Vagina (tissue), 2 donors: ENCODE measurements at places on chromosomes 4 and X. TPM values are rescaled to one million over a fixed set of nuclear protein-coding genes. Genes with fewer than 3 reads are reported as not detected.
A peak's percentile ranks its signal among the peaks of the same experiment; 100 is the strongest.

DNA sequence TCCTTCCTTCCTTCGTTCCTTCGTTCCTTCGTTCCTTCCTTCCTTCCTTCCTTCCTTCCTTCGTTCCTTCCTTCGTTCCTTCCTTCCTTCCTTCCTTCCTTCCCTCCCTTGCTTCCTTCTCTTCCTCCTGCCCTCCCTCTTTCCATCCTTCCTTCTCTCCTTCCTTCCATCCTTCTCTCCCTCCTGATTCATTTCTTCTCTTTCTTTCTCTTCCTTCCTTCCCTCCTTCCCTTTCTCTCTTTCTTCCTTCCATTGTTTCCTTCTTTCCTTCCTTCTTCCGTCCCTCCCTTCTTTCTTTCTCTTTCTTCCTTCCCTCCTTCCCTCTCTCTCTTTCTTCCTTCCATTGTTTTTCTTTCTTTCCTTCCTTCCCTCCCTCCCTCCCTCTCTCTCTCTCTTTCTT, 14.5 kb downstream of the CSF2RA start:
- no peak for DNase-seq

DNA sequence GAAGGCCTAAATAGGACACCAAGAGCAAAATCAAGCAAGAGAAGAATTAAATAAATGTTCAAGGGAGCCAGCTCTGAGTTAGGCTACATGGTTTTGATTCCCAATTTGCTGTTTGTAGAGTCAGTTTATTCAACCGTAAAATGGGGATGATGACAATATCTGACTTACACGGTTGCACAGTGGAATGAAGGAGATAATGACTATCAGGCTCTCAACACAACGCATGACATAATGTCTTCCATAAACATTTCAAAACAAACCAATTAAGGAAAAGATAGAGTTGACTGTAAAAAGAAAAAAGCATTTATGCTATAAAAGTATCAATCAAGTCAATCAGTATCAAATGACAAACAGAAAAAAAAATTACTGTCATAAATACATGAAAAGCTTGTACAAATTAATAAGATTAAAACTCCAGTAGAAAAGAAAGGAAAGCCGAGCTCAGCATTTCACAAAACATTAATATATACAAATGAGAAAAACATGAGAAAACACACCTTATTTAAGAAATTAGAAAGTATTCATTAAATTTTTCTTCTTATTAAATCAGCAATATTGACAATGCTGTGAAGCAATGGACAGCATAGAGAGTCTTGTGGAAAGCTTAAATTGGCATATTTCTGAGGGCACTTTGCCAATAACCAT, 179.0 kb downstream of the SCFD2 start:
- DNase-seq: no peak

GRCh38 chr4:154711522-154711921, 32.3 kb upstream of the LRAT start:
- no peak for DNase-seq

GRCh38 chr4:36214735-36215485, 29.4 kb downstream of the ARAP2 start:
- DNase-seq: no peak

DNA sequence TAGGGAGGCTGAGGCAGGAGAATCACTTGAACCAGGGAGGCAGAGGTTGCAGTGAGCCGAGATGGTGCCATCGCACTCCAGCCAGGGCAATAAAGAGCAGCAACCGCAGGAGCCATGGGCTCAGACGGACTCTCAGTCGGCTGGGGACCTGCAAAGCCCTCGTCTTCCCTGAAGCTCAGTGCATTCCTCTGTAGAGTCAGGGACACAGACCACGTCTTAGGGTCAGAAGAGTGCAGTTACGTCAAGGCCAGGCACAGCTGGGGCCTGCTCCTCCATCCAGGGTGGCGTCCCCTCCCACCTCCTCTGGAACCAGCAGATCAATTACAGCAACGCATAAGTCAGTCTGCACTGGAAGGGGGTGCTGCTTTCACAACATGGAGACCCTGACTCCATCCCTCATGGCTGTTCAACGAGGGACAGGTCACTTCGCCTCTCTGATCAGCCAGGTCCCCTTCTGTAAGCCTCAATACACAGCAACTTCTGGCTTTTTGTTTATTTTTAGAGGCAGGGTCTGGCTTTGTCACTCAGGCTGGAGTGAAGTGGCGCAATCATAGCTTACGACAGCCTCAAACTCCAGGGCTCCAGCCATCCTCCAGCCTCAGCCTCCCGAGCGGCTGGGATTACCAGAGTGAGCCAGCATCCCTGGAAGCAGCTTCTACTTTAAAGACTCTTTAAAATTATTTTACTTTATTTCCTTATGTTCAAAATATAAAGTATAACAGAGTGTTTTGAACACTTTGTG, 76.4 kb downstream of the ZFYVE28 start:
- peak; percentile 56 for DNase-seq

- DNase-seq: no peak
Measured at GRCh38 chr4:181127171-181127570, 1116.0 kb upstream of the TENM3 start.

DNA sequence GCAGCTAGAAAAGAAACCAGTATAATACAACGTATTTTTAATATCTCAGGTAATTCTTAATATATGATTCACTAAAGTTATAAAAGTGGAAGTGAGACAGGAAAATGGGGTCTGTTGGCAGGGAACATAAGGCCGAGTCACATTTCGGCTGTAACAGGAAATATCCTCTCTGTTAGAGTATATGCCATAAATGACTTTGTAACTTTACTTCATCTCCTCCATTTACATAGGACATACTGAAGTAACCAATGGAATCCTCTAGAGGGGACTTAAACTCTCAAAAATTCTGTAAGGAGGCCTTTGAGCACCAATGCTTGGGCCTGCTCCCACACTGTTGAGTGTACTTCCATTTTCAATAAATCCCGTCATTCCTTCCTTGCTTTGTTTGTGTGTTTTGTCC, 71.3 kb downstream of the ANKRD17 start:
- DNase-seq: no peak

- DNase-seq: peak; percentile 74
Measured at GRCh38 chrX:69019073-69019890, 146.0 kb downstream of the PJA1 start.

The AREG gene
- total RNA-seq: 16.9 TPM

The TMPRSS11B gene
- total RNA-seq: 40.8 TPM

The SOD3 gene
- total RNA-seq: 280 TPM

DNA sequence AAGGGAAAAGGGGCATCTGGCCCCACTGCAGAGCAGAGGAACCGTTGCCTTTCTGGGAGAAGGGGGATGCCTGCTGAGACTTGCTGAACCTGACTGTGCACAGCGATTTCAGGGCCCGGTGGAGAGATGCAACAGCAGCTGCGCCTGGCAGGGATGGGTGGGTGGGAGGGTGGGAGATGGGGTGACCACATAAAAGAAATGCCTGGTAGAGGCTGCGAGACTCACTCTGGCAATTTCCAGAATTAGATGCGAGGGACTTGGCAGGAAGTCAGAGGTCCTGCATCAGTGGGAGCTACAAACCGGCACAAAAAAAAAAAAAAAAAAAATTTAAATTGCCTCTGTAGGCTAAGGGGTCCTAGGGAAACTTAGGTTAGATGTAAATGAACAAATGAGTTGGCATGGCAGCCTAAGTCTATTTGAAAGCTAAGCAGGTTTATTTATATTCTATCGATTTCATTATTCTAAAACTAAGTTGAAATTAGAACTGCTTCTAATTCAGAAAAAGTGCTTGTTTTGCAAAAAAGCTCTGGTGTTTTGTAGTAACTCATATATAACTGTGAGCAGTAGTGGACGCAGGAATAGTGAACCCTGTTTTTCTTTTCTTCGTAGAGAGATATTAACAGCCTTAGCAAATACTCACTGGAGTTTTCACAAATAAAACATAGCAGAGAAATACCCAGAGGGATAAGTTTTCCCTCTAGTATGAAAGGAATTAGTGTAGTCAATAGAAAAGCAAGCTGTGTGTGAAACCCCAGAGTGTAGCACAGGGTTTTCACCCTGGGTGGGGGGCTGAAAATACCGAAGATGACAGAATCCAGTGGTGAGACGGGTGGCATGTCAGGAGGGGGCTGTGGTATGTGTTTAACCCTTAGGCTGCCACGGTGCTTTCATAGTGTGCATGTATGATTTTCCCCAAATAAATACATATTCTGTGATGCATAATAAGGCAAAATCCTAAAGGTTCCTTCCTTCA, 130.1 kb downstream of the EGF start:
- no peak for DNase-seq

DNA sequence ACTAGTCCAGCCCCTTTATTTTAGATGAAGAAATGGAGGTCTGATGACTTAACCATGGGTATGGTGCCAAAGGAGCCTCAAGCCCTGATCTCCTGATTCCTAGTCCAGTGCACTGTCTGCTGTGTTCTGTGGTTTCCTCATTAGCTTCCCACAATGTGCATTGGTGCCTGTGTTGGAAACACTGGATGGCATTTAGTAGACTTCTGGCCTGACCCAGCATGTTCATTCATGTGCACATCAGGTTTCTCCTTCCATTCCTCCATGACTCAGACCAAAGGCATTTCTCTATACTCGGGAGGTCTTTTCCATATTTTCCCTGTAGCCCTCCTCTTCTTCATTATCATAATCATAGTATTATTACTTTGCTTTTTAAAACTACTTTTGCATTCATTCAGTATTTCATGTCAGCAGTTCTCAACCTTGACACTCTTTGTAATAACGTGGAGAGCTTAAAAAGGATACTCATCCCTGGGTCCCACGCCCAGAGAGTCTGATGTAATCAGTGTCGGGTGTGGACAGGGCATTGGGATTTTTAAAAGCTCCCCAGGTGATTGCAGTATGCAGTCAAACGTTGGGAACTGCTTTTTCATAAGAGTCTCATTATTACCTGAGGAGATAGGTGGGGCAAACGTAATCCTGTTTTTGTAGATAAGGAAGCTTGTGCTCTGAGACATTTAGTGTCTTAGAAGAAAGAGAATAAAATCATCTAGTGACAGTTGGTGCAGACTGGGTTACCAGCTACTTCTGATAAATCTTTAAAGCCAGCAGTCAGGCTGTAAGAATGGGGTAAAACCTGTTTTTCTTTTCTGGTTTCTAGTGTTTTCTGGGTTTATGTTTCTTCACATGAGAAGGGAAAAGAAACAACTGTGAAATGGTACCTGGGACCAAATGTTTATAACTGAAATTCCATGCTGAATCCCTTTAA, 40.9 kb upstream of the XK start:
- DNase-seq: no peak

GRCh38 chr4:168685136-168685809, 188.4 kb downstream of the PALLD start:
- no peak for DNase-seq

The NPFFR2 gene
- total RNA-seq: not detected

- DNase-seq: no peak
Measured at GRCh38 chrX:16646366-16647138, 3.4 kb upstream of the S100G start.

- no peak for DNase-seq
Measured at GRCh38 chrX:26762253-26762652, 546.3 kb downstream of the MAGEB5 start.

DNA sequence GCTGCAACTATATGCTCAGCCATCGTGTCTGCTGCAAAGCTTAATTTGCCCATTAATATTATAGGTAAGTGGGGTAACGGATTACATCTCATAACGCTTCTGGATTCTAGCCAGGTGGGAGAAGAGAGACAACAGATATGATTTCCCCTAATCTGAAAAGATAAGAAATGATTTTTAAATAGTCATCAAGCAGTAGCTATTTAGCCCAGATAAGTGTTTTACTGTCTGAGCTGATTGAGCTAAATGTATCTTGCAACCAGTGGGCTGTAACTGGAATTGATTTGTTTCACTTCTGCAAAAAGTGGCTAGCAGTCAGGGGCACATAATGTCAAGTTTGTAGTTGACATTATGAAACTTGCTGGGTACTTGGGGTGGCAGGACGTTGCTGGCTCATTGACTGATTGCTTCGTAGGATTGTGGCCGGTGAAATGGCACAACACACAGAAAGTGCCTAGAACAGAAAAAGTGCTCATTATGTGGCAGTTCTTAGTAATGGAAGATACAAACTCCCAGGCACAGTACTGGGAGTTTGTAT, 18.5 kb downstream of the LAP3 start:
- DNase-seq: no peak

DNA sequence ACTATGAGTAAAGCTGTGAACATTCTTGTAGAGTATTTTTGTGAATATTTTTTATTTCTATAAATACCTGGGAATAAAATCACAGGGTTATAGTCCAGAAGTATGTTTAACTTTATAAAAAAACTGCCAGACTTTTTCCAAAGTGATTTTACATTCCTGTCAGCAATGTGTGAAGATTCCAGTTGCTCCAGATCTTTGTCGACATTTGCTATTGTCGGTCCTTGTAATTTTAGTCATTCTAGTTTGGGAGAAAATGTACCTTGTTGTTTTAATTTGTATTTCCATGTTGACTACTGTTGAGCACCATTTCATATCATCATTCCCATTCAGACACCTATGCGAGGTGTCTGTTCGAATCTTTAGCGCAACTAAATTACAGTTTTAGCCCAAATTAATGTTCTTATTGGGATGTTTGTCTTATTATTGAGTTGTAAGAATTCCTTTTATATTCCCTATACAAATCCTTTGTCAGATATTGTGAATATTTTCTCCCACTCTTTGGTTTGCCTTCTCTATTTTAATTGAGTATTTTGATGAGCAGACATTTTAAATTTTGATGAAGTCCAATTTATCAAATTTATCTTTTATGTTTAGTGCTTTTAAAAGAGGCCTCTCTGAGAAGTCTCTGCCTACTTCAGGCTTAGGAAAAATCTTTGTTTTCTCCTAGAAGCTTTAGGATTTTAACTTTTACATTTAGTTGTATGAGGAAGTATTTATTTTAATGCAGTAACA, 2.6 kb downstream of the CEP135 start:
- DNase-seq: no peak

DNA sequence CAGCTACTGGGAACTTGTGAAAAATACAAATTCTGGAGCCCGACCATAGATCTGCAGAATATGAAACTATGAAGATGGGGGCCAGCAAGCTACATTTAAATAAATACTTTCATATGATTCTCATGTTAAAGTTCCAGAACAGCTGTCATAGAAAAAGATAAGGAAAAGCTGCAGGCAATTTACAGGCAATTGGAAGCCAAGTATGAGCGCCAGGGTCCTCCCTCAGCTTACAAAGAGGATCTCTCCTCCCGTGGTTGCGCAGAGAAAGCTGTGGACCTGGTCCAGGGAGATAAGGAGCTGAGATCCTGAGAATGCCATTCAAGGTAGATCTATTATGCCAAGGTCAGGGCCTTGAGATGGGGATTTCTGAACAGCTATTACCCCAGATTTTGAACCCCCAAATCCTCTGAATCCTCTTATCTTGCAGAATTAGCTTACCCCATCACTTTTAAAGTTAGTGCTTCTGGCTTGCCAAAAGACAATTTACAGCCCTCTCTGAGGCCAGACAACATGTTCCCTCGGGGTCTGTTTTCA, 25.6 kb upstream of the FRAS1 start:
- DNase-seq: no peak

DNA sequence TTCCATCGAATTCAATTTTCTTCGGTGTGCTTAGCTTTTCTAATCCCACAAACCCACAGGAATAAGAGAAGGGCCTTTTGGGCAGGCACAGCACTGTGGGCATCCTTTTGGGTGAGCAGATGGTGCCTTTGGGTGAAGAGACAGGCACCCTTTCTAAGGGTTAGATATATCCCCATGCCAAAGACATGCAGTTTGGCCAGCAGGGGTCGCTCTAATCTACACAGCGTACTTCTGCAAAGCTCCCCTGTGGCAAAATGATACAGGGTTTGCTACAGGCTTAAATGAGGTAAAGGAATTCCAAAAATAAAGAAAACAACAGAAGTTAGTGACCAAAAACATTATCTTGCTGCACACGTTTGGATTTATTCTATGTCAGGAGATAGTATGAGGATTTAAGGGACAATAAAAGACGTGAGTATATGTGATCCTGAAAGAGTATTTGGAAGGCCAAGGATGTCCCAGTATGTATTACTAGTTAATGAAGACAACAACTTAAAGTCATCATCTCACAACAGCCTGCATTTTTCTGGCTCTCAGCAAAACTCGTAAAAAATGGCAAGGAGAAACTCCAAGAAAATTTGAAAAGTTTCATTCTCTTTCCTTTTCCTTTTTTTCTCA, 49.5 kb downstream of the PHEX start:
- no peak for DNase-seq
